ENCODE measurements at places on chromosomes 6 and 20.

DNA sequence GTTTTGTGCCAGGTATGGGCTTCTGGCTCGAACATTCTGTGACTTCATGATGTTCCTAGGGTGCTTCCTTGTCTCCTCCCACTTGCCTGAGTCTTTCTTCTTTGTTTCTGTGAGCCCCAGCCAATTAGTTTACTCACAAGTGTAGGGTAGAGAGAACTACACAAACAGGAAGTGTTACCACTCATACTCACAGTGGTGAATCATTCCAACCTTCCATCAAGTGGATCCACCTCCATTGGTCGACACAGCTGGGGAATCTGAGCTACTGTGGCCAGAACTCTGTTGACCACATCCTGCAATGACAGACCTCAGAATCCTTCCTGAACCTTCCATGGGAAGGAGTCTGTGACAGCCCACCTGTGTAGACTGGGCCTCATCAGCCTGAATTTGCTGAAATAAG lies 76.8 kb downstream of the UNC5CL start:
- DNase-seq, result no peak

DNA sequence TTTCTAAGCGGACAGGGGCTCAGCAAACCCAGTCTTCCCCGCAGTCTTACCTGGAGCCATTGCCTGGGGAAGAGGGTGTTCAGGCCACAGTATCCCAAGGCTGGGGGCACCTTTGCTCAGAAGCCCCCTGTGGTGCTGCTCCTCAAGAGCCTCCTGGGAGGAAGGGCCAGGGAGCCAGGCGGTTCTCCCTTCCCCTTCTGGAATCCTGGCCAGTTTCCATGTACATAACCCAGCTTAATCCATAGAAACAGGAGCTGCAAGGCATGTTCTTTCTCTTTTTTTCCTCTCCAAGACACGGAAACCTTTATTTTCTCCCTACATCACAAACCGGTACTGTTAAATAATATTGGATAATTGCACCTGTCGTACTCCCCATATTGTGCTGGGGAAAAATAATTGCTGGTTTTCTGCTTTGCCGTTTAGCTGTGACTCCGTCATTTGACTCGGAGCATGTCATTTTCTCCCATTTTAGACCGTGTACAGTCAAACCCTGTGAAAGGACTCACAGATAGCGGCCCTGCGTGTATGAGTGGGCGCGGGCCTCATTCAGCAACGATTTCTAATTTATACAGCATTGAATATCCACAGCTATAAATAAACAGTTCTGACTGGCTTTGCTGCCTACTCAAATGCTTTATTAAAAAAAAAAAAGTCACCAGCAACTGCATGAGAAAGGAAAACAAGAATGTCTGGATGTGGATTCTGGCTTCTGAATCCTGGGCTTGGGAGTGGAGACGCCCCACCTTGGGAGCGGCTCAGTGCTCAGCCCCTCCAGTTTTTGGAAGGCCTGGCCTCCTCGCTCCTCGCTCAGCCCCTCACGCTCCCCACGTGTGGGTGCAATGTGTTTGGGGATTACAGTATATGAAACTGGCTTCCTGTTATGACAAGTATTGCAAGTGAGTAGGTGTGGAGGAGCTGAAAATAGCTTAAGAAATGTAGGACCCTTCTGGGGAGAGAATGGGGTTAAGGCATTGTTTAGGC lies 67.3 kb downstream of the ADTRP start:
- DNase-seq, result peak; percentile 8

- DNase-seq, result no peak
These were observed 20.1 kb downstream of the SLCO4A1 start for GRCh38 chr20:62662422-62662821.

GRCh38 chr6:10084111-10084986 lies 330.5 kb downstream of the TFAP2A start:
- no peak for DNase-seq

GRCh38 chr6:37891072-37891471 lies 71.5 kb downstream of the ZFAND3 start:
- no peak for DNase-seq

GRCh38 chr6:139932671-139933070 lies 558.2 kb upstream of the CITED2 start:
- no peak for DNase-seq

GRCh38 chr6:5672581-5673011 lies 334.1 kb downstream of the NRN1 start:
- no peak for DNase-seq

DNA sequence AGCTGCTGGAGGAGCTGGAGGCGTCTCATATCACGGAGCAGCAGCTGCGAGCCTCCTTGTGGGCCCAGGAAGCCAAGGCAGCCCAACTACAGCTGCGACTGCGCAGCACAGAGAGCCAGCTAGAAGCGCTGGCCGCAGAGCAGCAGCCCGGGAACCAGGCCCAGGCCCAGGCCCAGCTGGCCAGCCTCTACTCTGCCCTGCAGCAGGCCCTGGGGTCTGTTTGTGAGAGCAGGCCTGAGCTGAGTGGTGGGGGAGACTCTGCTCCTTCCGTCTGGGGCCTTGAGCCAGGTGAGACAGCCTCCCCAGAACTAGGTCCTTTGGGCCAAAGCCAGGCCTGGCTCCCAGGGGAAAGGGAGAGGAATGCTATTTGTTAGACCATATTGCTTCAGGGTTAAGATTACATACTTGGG lies 31.7 kb downstream of the C20orf173 start:
- DNase-seq, result no peak

GRCh38 chr6:30826961-30827342 lies 57.4 kb upstream of the DDR1 start:
- DNase-seq, result no peak

DNA sequence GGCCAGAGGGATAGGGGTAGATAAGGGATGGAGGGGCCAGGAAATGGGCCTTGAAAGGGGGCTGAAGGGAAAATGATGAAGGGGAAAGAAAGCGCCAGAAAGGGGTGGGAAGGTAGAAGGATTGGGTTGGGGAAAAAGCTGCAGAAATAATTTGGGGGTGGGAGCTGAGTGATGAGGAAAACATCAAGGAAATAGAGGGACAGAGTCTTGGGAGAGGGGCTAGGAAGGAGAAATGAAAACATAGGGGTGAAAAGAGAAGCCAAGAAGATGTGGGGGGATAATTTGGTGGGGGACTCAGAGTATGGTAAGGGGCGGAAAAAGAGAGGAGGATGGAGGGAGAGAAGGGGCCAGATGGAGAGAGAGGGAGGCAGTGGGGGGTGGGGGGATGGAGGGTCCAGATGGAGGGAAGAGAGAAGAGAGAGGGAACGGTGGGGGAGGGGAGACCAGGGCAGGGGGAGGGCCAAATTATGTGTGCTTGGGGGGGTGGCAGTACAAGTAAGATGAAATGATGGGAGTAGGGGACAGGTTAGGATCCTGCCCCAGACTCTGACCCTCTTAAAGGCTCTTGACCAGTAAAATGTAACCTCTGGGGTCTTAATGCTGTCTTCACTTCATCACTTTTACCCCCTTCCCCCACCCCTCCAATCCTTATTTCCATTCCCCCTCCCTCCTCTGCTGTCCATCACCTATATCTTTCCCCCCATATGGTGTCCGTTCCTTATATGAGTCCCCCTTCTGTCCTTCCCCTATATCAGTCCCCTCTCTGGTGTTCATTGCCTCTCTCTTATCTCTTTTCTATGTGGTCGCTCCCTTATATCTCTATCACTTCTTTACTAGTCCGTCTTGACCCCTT lies 852 bp downstream of the SYNGAP1 start:
- DNase-seq, result no peak

- no peak for DNase-seq
These were observed 106.3 kb downstream of the BCAS1 start for GRCh38 chr20:53964067-53964466.

GRCh38 chr6:11615214-11615602 lies 77.7 kb downstream of the TMEM170B start:
- DNase-seq, result no peak

- no peak for DNase-seq
These were observed 196.4 kb upstream of the TENT5A start for GRCh38 chr6:81948861-81949260.

- DNase-seq, result no peak
These were observed 187.6 kb upstream of the SULF2 start for GRCh38 chr20:47972916-47973309.
